ENCODE measurements at places on chromosomes 5 and 9. TPM values are rescaled to one million over a fixed set of nuclear protein-coding genes. Genes with fewer than 3 reads are reported as not detected.
A peak's percentile ranks its signal among the peaks of the same experiment; 100 is the strongest.

DNA sequence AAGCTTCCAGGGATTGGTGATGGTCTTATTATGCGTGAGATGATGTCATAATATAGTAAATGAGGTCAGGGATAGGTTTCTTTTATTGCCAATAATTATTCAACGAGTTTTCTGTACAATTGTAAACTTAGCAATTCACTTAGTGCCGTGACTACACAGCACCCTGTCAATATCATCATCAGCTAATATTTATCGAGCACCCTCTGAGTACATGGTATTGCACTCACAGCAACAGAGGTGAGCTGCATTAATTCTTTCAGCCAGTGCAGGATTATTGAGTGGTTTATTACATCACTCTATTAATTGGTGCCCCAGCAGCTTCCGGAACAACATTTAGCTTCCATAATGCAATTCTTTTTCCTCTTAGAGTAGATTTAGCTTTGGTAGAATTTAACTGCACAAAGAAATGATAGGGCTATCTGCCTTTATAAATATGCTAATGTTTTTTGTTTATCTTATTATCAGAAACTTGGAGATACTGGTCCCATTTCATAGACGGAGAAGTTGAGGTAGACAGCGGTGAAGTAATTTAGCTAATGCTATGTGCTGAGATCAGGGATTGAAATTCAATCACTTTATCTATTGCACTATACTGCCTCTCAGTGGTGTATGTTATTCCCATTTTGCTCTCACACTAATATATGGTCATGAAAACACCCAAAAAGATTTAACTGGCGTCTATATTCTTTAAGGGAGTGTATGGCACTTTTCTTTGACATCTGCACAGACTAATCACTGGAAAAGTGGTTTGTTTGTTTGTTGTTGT is 726.1 kb upstream of the WWC1 start:
- DNase-seq: no peak
- H3K4me1 ChIP-seq: no peaks in the 10 kb centered on the region
- H3K27me3 ChIP-seq: no peaks in the 10 kb centered on the region
- H3K27ac ChIP-seq: no peak overlapping the region
- no peaks in the 10 kb centered on the region for H3K36me3 ChIP-seq

DNA sequence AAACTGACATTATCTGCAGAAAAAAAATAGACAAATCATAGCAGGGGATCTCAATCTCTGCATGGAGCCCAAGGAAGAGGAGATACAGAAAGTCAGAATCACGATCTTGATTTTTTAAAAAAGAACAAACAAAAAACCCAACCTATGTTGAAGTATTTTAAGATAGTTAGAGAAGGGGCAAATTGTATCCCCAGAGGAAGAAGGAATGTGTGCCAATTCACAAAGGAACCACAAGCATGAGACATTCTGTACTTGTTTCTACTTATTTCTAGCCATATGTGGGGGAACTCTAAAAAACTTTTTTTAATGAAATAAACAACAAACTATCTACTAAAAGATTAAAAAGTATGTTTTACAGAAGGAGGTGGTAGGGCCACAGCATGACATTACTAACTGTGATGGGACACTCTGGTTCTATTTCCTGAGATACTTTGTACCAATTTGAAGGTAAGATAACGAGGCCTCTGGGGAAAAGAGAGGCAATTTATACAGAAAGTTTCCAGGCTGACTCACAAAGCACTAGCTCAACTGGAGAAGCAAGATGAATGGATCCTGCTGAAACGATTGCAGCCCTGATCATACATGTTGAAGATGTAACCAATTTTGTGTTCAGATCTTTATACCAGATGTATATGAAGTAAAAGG is 22.5 kb downstream of the RANBP3L start:
- no peaks in the 10 kb centered on the region for H3K27me3 ChIP-seq
- H3K36me3 ChIP-seq: no peaks in the 10 kb centered on the region
- H3K4me1 ChIP-seq: no peaks in the 10 kb centered on the region

DNA sequence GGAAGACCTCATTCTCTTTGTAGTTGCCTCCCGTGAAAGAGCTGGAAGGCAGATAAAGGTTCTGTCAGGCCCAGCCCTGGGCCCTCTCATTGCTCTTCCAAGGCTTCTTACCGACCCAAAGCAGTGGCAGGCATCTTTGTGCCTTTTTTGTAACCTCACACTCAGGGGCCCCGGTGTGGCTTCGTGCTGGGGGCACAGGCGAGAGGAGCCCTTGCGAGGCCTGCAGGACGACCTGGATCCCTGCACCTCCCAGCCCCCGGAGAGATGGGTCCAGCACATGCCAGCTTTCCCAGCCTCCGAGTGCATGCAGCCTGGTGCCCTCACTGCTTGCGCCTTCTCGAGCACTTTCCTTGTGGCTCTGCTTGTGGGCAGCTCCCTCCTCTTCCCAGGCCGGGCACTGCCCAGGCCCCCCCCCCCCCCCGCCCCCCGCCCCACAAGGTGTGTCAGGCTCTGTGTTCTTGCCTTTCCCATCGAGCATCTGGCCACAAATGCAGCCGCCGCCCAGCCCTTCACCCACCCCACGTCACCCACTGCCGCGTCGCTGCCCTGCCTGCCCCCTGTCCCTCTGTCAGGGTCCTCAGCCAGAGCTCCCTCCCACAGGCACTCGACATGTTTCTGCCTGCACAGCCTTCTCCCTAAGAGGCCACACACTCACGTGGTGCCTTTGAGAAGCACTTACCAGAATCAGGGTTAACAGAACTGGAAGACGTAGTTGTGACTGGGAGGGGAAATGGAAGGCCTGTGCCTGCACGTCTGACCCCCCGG is 63.7 kb upstream of the CACNA1B start:
- no peaks in the 10 kb centered on the region for H3K4me1 ChIP-seq
- no peak overlapping the region for H3K27ac ChIP-seq
- peaks cover 75% of the 10 kb centered on the region for H3K36me3 ChIP-seq
- H3K4me3 ChIP-seq: no peak overlapping the region
- no peak for DNase-seq
- no peaks in the 10 kb centered on the region for H3K27me3 ChIP-seq

GRCh38 chr5:71810023-71810422 is 90.9 kb downstream of the CARTPT start:
- H3K4me3 ChIP-seq: no peak overlapping the region
- no peaks in the 10 kb centered on the region for H3K4me1 ChIP-seq
- no peaks in the 10 kb centered on the region for H3K36me3 ChIP-seq

- no peak for DNase-seq
- peaks cover 31% of the 10 kb centered on the region for H3K4me1 ChIP-seq
- H3K4me3 ChIP-seq: no peak overlapping the region
- H3K36me3 ChIP-seq: no peaks in the 10 kb centered on the region
Observed at GRCh38 chr5:760363-761058, 24.0 kb downstream of the ZDHHC11B start.

DNA sequence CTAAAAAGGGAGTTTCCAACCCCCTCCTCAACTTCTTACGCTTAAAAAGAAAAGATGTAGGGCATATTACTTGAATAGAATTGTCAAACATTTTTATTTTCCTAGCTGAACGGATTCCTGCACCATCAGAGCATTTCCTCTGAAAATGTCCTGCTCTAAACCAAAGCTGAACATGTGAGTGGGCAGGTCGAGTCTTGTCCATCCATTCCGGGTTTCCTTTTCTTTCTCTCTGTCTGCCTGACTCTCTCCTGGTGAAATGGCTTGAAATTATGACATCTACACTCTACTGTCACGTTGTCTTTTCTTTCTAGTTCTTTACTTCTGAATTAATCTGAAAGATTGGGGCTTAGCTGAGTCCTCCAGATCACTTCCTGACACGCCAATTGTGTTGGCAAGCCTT is 39.2 kb upstream of the PTPN3 start:
- no peaks in the 10 kb centered on the region for H3K36me3 ChIP-seq
- H3K27ac ChIP-seq: peak overlapping the region; percentile 18
- H3K4me3 ChIP-seq: peak overlapping the region; percentile 3
- no peaks in the 10 kb centered on the region for H3K27me3 ChIP-seq
- H3K4me1 ChIP-seq: no peaks in the 10 kb centered on the region
- DNase-seq: no peak

GRCh38 chr9:99138424-99139284 is 33.7 kb downstream of the TGFBR1 start:
- H3K27ac ChIP-seq: no peak overlapping the region
- H3K4me3 ChIP-seq: no peak overlapping the region
- H3K4me1 ChIP-seq: no peaks in the 10 kb centered on the region
- H3K27me3 ChIP-seq: no peaks in the 10 kb centered on the region
- peaks cover 8% of the 10 kb centered on the region for H3K36me3 ChIP-seq

DNA sequence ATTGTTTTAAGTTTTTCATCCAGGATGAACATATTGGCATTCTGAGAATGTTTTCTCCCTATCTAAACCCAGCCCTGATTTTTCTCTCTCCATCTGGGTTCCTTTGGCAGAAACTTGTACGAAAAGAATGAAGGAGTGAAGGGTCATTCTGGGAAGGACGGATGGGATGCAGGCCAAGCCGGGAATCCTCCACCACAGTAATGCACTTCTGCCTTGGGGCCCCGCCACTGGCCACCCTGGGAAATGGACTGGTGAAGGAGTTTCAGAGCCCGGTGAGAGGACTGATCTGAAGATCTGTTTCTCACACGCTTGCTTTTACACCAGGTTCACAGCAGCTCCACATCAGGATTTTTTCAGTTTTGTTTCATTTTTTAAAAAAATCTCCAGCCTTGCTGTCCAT is 554.8 kb downstream of the BNC2 start:
- H3K36me3 ChIP-seq: no peaks in the 10 kb centered on the region
- no peak overlapping the region for H3K27ac ChIP-seq
- peak; percentile 75 for DNase-seq
- H3K4me1 ChIP-seq: peaks cover 10% of the 10 kb centered on the region
- H3K4me3 ChIP-seq: no peak overlapping the region

DNA sequence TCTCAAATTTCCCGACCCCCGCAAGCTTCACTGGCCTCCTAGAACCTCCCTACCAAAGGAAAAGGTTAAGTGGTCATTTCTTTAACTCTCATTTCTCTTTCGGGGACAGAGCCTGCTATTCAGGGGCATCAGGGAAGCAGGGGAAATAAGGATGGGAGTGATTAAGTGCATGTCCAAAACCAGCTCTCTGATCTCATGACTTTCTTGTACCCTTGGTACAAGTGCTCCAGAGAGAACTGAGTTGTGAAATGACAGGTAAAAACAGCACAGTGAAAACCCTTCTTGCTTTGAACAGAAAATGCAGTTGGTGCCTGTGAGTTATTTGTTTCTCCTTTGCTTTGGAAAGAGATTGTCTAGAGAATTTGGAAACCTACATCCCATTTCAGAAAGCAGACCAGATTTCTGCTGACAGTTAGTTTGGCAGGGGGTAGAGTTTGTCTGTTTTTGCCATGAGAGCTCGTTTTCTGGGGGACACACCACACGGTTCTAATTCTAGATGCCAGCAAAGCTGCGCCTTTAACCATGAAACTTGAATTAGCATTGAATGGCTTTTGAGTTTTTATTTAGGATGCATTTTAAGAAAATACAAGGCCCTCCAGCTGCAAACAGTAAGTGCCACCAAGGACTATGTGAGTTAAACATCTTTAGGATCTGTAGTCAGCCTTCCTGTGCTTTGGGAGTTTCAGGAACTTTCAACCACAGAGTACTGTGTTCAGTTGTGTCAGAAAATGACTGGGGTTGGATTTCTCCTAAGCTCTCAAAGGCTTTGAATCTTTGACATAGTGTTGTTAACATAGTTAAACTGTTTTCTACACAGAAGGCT is 161.7 kb upstream of the LHFPL2 start:
- DNase-seq: no peak
- H3K27me3 ChIP-seq: no peaks in the 10 kb centered on the region
- H3K4me1 ChIP-seq: no peaks in the 10 kb centered on the region
- no peak overlapping the region for H3K4me3 ChIP-seq
- H3K36me3 ChIP-seq: no peaks in the 10 kb centered on the region

DNA sequence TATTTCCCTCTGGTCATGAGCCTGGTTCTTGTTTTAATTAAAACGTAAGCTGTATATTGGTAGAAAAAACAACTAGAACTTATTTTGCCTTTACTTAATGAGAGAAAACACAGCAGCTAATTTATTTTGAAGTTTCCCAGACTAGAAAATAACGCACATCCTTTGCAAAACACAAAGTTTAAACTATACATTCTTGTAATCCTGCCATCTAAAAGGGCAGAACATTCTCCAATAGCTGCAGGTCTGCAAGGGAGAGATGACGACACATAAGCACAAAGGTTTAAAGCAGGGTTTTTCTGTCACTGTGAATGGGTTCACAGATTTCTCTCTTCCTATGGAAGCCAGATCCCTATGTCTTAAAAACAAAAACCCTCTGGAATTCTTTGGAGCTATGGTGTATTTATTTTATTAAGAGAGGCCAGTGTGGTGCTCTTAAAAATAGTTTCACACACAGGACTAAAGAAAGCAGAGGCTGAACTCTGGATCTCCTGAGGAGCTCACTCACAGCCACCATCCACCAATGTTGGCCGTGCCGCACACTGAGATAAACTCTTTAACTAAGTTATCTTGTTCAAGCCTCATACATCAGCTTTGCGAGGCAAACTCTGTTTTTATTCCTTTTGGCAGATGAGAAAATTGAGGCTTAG is 82.4 kb downstream of the SNCAIP start:
- no peaks in the 10 kb centered on the region for H3K36me3 ChIP-seq
- no peak for DNase-seq
- no peak overlapping the region for H3K27ac ChIP-seq
- H3K27me3 ChIP-seq: no peaks in the 10 kb centered on the region
- no peak overlapping the region for H3K4me3 ChIP-seq
- H3K4me1 ChIP-seq: peaks cover 25% of the 10 kb centered on the region

DNA sequence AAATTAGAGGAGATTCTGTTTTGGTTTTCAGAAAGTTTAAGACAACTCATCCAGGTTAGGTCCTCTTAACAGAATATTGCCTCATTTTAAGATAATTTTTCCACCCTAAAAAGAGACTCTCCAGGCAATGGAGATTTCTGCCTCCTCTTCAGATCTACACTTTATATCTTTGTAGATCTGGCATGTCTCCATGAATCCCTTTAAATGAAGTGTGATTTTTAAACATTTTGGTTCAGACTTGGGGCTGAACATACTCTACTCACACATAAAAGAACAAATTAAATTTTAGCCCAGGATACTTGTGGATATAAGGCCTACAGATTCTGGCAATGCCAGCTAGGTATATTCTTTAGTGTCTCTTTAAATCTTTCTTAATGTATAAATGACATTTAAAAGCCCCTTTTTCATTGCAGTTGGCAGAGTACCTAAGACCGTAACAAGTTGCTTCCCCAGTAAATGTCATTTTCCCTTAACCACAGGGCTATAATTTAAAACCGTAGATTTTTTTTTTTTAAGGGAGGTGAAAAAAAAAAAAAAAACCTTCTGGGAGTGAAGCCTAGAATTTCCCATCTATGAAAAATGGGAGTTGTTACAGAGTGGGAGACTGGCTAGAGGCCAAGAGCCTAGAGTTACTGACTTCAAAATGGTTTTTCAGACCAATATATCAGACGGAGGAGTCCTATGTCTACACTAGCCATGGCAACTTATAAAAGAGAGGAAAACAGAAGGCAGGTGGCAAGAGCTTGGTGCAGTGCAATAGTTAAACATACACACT is 207.8 kb upstream of the TARS1 start:
- no peaks in the 10 kb centered on the region for H3K36me3 ChIP-seq
- no peak overlapping the region for H3K4me3 ChIP-seq
- H3K27ac ChIP-seq: no peak overlapping the region

- no peak for DNase-seq
- H3K4me1 ChIP-seq: no peaks in the 10 kb centered on the region
- H3K27ac ChIP-seq: no peak overlapping the region
- no peaks in the 10 kb centered on the region for H3K36me3 ChIP-seq
Observed at GRCh38 chr9:108244686-108245085, 611.1 kb downstream of the ACTL7B start.

GRCh38 chr5:96893342-96893741 is 17.0 kb downstream of the ERAP2 start:
- H3K27me3 ChIP-seq: no peaks in the 10 kb centered on the region
- H3K4me1 ChIP-seq: no peaks in the 10 kb centered on the region
- peaks cover 7% of the 10 kb centered on the region for H3K36me3 ChIP-seq
- H3K4me3 ChIP-seq: no peak overlapping the region

Gene ENTREP1
- 12.5 TPM for total RNA-seq
